Bronchial epithelial cell (primary cell): ENCODE measurements at places on chromosomes 4 and X. TPM values are rescaled to one million over a fixed set of nuclear protein-coding genes. Genes with fewer than 3 reads are reported as not detected.

The CFAP47 gene
- not detected in 2 replicates for total RNA-seq

The PCSK1N gene
- 0.26 and 0.51 TPM in 2 replicates for total RNA-seq

The FAM47A gene
- total RNA-seq, result not detected in 2 replicates

The CXCL11 gene
- total RNA-seq, result not detected in 2 replicates

The AP1S2 gene
- 12.8 and 16.3 TPM in 2 replicates for total RNA-seq

The GLOD5 gene
- total RNA-seq, result not detected in 2 replicates

The ERAS gene
- total RNA-seq, result not detected in 2 replicates
